Spinal cord (tissue), 10 donors: ENCODE measurements at places on chromosomes 7 and 10. TPM values are rescaled to one million over a fixed set of nuclear protein-coding genes. Genes with fewer than 3 reads are reported as not detected.

SLC26A4 gene
- total RNA-seq = 1.3 TPM

PAPOLB gene
- 1.5 TPM for total RNA-seq

CNPY1 gene
- 0.79 TPM for total RNA-seq

KIFBP gene
- 44.2 TPM for total RNA-seq

AGBL3 gene
- 5.5 TPM for total RNA-seq

NRP1 gene
- 91.6 TPM for total RNA-seq

DNA sequence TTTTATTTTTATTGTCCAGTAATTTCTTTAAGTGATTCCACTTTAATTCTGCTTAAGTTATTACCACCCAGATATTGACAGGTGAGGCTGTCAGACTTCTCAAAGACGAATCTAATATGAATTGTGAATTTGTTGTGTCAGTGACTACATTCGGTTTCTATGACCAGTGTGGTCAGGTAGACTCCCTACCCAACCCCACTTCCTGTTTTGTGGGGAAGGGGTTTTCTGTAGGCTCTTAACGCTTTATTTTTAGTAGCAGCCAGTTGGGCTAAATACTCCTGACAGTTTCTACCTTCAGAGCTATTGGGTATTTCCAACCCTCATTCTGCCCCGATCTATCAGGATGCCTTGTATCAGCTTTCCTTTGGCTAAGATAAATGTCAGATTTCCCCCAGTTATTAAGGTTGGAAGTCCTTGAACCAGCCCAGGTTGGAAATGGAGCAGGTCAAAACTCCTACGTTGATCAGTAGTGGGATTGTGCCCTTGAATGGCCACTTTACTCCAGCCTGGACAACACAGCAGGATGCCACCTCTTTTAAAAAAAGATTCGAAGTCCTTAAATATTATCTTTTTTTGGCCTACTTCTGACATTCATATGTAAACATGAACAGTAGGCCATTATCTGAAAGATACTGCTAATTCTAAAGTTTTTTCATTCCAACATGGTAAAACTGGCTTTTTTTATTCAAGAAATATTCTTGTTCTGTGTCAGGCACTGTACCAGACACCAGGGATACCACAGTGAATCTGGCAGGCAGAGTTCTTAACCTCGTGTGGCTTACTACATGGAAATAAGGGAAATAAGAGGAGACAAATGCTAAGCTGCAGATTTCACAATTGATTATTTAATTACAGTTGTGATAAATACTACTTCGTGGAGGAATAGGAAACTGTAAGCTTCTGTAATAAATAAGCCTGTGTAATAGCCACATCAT is 133.3 kb upstream of the SAMD8 start:
- DNase-seq = no peak

- DNase-seq = peak; percentile 51
These were observed 105.6 kb downstream of the NSUN6 start for GRCh38 chr10:18545621-18546305.

- no peak for DNase-seq
These were observed 147.2 kb downstream of the MAPK8 start for GRCh38 chr10:48453451-48454301.

DNA sequence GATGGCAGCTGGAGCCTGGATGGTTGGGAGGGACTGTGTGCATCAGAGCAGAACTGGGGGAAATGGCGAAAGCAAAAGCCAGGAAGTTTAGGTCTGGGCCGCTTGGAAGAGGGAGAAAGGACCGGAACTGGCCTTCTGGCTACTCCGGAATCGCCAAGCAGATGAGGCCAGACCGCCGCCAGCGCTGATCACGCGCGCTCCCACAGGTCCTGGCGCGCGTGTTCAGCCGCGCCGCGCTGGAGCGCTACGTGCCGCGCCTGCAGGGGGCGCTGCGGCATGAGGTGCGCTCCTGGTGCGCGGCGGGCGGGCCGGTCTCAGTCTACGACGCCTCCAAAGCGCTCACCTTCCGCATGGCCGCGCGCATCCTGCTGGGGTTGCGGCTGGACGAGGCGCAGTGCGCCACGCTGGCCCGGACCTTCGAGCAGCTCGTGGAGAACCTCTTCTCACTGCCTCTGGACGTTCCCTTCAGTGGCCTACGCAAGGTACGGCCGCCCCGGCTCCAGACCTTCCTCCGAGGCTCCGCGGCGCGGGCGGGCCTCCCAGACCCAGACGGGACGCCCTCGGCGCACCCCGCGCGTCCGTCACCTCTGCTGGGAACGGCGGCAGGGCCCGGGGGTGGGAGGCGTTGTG is 2.0 kb downstream of the CYP26C1 start:
- no peak for DNase-seq

DNA sequence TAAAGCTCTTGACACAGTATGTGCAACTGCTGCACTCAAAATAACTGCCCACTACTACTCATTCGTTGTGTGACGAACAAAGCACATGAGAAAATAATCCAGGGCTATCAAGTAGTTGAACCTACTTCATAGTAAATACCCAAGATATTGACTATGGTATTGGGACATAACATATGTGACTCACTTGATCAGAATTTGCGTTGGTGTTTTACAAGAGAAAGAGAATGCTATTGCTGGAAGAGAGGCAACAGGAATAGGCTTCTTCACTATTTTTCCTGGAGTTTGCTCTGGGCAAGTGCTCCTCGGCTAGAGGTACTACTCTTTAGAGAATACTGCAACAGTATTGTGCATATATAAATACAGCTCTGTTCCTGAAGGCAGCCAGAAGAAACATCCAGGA is 2.5 kb downstream of the DGKB start:
- DNase-seq = no peak

DNA sequence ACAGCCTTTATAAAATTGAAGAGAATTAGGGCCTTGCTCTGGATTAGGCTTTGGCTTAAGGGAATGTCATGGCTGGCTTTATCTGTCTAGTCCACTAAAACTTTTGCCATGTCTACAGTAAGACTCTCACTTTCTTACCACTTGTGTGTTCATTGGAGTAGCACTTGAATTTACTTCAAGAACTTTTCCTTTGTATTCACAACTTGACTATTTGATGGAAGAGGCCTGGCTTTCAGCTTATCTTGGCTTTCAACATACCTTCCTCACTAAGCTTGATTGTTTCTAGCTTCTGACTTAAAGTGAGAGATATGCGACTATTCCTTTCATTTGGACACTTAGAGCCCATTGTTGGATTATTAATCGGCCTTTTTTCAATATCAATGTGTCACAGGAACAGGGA is 96.1 kb downstream of the TPST1 start:
- DNase-seq = no peak

DNA sequence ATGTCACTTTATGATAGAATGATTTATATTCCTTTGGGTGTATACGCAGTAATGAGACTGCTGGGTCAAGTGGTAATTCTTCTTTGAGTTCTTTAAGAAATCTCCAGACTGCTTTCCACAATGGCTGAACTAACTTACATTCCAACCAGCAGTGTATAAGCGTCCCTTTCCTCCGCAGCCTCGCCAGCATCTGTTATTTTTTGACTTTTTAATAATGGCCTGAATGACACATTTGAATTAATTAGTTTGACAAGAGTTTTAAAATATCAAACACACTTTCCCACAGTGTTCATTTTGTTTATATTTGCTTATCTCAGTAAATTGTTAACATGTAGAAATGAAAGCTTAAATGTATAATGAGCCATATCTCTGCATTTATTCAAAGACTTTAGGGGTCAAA is 116.8 kb downstream of the TES start:
- no peak for DNase-seq

DNA sequence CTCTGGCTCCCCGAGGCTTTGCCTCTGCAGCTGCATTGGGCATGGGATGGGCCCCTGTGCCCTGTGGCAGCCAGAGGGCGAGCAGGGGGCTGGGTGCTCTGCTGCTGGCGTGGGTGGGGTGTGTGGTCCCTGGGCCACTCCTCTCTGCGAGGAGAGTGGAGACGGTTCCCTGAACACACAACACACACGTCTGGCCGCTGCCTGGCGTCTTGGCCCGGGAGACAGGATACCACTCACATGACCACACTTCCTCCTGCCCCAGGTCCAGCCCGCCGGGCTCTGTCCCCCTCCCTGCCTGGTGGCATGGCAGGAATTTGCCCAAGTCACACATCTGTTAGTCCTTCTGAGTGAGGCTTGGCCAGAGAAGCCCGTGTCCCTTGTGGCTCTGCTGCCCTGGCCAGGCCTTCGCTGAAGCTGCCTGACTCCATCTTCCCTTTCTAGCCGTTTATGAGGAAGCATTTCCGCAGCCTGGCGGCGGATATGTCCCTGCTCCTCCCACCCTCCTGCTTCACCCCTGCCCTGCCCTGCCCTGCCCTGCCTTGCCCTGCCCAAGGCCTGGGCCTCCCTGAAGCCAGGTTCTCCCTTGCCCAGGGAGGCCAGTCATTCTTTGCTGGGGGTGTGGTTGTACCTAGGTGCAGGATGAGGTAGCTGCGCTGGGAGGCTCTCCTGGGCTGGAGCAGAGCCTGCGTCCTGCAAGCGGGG is 3.0 kb downstream of the BRI3 start:
- DNase-seq = no peak

DNA sequence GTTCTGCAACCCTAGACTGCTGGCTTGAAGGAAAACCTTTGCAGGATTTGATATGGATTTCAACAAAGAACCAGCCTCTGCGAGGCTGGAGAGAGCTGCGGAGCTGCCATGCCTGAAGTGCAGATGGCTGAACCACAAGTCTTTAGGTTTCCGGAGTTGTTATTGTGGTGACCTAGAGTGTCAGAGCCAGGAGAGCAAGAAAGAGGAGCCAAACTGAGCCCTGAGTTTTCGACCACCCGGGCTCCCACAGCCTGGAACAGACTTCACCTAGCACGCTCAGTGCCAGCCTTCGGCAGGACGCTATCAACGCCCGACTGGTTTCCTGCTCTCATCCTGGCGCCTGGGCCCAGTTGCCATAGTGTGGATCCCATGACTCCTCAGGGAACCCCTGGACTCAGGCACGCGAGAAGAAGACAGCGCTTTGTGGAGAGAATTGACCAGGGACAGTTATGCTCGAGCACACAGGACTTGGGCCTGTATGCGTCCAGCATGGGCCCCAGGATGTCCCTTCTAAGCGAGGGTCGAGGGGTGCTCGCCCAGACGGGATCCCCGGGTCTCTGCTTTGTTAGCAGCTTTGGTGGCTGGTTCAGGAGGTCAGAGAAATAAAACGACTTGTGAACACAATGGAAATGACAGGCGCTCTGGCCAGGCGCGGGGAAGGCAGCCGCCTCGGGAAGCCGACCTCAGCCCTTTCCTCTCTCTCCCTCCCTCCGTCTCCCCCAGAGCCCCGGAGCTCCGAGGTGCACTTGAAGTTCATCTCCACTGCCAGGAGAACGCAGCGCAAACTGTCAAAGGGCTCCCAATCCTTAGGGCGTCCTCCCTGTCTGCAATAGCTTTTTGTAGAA is 1.8 kb upstream of the GAD2 start:
- DNase-seq = no peak

GRCh38 chr10:114303556-114303955 is 64.5 kb downstream of the VWA2 start:
- DNase-seq = no peak

GRCh38 chr10:70474780-70475179 is 3.8 kb upstream of the PALD1 start:
- no peak for DNase-seq

DNA sequence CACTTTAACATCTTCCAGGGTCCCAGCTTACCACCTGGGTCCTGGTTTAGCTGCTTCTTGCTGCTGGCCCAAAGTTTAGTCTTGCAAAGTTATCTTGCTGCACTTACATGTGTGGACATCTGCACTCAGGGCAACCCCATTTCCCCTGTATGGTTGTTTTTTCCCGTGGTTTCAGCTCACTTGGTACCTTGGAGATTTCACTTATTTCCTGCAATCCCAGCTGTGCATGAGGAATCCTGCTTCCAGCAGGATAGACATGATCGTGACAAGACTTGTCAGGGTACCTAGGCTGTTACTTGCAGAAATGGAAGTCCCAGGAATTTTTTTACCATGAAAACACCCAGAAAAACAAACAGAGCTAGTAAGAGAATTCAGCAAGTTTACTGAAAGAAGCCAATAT is 95.9 kb upstream of the LEP start:
- no peak for DNase-seq
